Stimulated activated CD4-positive, alpha-beta T cell treated with anti-CD3 and anti-CD28 coated beads, Interleukin-12 subunit alpha, Interleukin-12 subunit beta, amount 100 ng/mL, for 4 hours (primary cell): ENCODE measurements at places on chromosomes 1 and 21.

DNA sequence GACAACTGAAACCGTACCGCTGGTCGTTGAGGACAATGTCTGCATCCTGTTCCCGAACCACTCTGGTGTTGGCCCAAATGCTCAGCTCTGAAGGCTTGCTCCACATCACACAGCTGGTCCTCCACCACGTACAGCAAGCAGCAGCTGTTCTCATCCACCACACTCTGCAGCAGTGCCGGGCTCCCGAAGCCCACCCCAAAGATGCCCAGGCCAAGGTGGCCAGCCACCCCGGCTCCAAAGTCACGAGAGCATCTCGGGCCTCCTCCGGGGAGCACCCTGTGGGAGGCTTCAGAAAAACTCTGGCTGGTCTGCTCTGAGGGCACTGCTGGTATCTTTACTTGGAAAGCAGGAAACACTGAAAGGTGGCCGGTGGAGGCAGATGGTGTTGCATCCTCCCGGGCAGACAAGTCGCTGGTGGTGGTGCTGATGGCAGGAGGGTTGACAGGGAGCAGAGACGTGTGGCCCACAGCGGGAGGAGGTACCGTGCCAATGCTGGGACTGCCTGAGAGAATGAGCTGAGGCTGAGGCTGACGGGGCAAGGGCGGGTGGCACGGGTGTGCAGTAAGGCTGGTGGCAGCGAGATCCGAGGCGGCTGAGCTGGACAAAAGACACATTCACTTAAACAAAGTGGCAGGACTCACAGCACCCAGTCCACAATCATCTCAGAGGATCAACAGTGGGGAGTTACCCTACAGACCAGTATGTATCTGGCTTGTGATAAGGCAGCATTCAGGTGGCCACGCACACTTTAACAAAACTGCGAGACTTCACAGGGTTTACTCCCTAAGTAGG lies 6.5 kb upstream of the CCDC27 start:
- DNase-seq, result no peak

- no peak for DNase-seq
Observed at GRCh38 chr1:224528900-224529299, 87.2 kb upstream of the CNIH3 start.

DNA sequence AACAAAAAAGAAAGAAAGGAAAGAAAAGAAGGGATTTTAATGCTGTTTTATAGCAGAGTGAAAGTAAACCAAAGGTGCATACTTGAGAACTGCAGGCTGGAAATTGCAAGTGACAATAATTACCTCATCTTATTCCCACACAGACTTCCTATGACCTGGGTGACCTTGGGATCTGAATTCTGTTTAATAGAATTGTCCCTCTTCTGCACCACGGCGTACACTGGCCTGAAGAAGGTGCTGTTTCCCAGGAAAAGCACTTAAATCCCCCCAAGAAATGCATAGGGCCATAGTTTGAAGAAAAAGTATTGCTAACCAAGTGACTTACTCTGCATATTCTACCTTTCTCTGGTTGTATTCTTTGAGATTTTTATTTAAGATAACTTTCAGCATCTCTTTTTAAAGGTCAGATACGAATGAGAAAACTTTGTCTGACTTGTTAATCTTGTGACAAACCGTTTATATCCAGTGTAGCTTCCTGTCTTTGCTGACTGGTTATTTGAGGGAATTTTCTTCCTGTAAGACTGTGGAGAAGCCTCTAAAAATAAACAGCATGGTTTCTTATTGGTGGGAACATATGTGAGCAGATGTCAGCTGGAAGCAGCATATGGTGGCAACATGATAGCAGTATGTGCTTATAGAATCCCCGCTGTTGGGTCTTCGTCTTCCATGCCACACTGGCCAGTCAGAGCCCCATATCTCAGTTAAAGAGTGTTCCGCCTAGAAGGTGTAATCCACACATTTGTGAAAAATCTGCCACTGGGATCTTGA lies 16.3 kb downstream of the TGFB2 start:
- no peak for DNase-seq

GRCh38 chr21:45562402-45562801 lies 20.2 kb upstream of the SLC19A1 start:
- no peak for DNase-seq

- peak; percentile 35 for DNase-seq
Observed at GRCh38 chr1:12594966-12595756, 22.8 kb downstream of the DHRS3 start.

- no peak for DNase-seq
Observed at GRCh38 chr21:16134134-16134533, 404.4 kb downstream of the USP25 start.

- peak; percentile 2 for DNase-seq
Observed at GRCh38 chr1:26991310-26992116, 2.0 kb upstream of the TRNP1 start.
